ENCODE measurements at places on chromosomes 1 and 21. TPM values are rescaled to one million over a fixed set of nuclear protein-coding genes. Genes with fewer than 3 reads are reported as not detected.

The SMCP gene
- polyA plus RNA-seq, result not detected

The ANXA9 gene
- polyA plus RNA-seq, result 3.5 TPM

The CELA2B gene
- not detected for polyA plus RNA-seq

The MASP2 gene
- polyA plus RNA-seq, result 0.54 TPM

The RUNX1 gene
- 0.11 TPM for polyA plus RNA-seq

The SLC45A3 gene
- 19.7 TPM for polyA plus RNA-seq

The TCEANC2 gene
- 4.2 TPM for polyA plus RNA-seq

The TMEM200B gene
- 4.8 TPM for polyA plus RNA-seq

The CACNA1E gene
- polyA plus RNA-seq, result 0.98 TPM

The ICOSLG gene
- polyA plus RNA-seq, result 2.3 TPM

The GRIK1 gene
- 0.19 TPM for polyA plus RNA-seq

The CREB3L4 gene
- polyA plus RNA-seq, result 50.2 TPM

The C1orf21 gene
- 16.6 TPM for polyA plus RNA-seq

The KCNE2 gene
- polyA plus RNA-seq, result 0.14 TPM

The SYCP1 gene
- polyA plus RNA-seq, result not detected

The SLC35F3 gene
- 1.2 TPM for polyA plus RNA-seq

The ESRRG gene
- 0.69 TPM for polyA plus RNA-seq

The CRP gene
- not detected for polyA plus RNA-seq

The RXRG gene
- not detected for polyA plus RNA-seq

The PGLYRP4 gene
- not detected for polyA plus RNA-seq

The DHX9 gene
- 113 TPM for polyA plus RNA-seq

The LGR6 gene
- 1.3 TPM for polyA plus RNA-seq

The WNT3A gene
- polyA plus RNA-seq, result 0.08 TPM

The TEDDM1 gene
- not detected for polyA plus RNA-seq

The CFHR3 gene
- 0.20 TPM for polyA plus RNA-seq

The RFX5 gene
- 29.9 TPM for polyA plus RNA-seq

The TMPRSS3 gene
- polyA plus RNA-seq, result 0.38 TPM

The ISG20L2 gene
- 46.9 TPM for polyA plus RNA-seq

The SLC37A1 gene
- polyA plus RNA-seq, result 15.6 TPM

Data from H1 (cell line).